Stimulated activated CD4-positive, alpha-beta T cell treated with anti-CD3 and anti-CD28 coated beads, Interleukin-15, amount 100 ng/mL, for 1 hour (primary cell): ENCODE measurements at places on chromosomes 1 and 21.

GRCh38 chr1:193183019-193183627 lies 3.3 kb downstream of the B3GALT2 start:
- DNase-seq = no peak

DNA sequence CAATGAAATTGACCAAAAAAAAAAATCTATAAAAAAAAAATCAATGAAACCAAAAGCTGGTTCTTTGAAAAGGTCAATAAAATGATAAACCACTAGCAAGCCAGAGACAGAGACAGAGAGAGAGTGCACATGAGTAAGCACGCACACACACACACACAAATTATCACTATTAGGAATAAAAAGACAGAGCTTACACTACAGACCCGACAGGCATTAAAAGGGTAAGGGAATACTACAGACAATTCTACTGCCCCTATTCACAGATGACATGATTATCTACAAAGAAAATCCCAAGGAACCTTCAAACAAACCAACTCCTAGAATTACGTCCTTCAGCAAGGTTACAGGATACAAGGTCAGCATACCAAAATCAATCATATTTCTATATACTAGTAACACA lies 38.6 kb downstream of the TARBP1 start:
- no peak for DNase-seq

- no peak for DNase-seq
These were observed 95.3 kb upstream of the HIVEP3 start for GRCh38 chr1:42013881-42014470.

DNA sequence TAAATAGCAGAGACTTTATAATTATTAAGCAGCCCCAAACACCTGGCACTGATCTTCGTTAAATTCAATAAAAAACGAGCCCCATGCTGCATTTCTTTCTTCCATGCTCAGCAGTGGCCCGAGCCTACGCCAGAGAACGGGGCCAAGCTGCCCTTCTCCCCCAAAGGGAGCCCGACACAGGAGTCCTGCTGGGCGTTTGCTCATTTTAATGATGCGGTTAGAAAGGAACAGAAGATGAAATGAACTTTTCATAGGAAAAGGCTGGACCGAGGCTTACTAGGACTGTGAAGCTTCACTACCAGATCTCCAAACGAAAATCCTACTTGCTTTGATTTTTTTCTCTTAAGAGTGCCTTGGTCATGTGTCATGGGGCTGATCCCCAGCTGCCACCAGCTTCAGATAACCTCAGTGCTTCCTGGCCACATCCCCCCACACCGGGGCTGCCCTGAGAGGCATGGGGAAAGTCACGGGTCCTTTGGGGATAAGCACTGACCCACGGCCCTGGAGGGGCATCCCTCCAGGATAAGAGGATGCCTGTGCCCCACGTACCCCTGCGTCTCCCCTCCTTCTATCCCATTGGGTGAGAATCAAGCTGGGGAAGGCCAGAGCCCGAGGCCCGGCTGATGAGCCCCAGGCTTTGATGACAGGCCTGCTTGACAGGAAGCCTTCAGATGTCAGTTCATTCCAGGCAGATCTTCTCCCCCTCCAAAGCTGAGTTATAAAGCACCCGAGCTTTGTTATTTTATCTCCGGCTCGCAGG lies 34.2 kb downstream of the PGBD5 start:
- DNase-seq = no peak

- no peak for DNase-seq
These were observed 4.9 kb upstream of the KIF14 start for GRCh38 chr1:200625381-200625824.

- no peak for DNase-seq
These were observed 26.6 kb downstream of the TENT5C start for GRCh38 chr1:117632269-117633067.

- peak; percentile 69 for DNase-seq
These were observed 3.0 kb downstream of the TRIM46 start for GRCh38 chr1:155176544-155177071.

- DNase-seq = no peak
These were observed 3.9 kb upstream of the IFI44 start for GRCh38 chr1:78645723-78646122.

GRCh38 chr1:185353124-185353523 lies 36.1 kb upstream of the IVNS1ABP start:
- no peak for DNase-seq

- no peak for DNase-seq
These were observed 14.8 kb downstream of the ARHGEF16 start for GRCh38 chr1:3469104-3469848.

DNA sequence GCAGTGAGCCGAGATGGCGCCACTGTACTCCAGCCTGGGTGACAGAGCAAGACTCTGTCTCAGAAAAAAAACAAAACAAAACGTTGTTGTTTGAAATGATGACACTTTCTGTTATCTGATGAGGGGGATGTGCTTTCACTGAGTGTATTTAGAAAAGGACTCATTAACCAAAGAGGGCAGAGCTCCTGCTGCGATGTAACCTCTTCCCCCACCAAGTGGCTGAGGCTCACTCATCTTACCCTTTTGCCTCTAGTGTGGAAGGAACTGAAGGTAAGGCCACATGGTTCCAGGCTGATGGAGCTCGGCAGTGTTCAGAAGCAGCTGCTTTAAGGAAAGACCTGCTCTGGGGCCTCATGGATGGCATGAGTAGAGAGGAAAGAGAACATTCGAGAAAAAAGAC lies 105.7 kb upstream of the RUNX1 start:
- no peak for DNase-seq

- no peak for DNase-seq
These were observed 244.7 kb downstream of the SIPA1L2 start for GRCh38 chr1:232385221-232385620.
